Right hindlimb (tissue), 1 donor: ENCODE measurements at places on chromosomes 11 and 22.

DNA sequence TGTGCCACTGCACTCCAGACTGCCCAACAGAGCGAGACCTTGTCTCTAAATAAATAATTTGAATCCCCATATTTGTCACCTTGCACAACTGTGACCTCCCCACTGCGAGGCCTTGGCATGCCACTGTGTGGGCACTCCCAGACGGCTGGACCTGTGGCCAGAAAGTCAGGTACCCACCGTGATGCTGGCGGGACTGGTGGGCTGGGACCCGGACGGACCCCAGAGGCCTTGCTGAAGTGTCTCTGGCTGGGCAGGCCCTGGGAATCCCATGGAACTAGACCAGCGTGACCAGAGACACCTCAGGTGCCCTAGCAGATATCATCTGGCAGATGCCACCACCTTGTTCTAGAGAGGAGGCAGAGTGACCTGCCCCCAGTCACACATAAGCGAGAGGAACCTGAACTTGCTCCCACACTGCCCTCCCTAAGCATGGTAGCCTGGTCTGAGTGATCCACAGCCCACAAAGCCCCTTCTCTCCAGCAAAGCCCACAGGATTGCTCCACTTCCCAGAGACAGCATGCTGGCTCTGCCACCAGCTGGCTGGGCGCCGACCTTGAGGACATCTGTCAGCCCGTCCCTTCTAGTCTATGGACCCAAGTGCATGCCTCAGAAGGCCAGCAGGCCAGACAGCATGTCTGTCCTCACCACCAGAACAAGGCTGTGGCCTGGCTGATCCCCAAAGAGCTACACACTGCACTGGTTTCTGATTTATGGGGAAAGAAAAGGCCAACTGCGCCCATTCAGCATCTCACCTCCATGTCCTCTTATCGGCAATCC lies 9.5 kb downstream of the MACROD1 start:
- DNase-seq, result no peak

DNA sequence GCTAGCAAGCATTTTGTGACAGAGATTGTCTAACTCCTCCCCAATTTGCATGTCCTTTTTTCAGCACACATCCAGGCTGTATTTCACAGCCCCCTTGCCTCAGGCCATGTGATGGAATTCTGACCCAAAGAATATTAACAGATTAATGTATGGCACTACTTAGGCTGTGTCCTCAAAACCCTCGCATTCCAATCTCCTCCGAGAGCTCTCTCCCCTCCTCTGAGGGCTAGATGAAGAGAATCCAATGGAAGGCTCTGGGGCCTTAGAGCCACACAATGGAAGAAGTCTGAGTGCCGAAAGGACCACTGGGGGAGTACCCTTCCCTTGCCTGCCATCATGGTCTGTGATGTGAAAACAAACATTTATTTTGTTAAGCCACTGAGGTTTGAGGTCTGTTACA lies 13.7 kb upstream of the NNMT start:
- no peak for DNase-seq

GRCh38 chr11:75233754-75234172 lies 6.8 kb upstream of the TPBGL start:
- DNase-seq, result no peak

DNA sequence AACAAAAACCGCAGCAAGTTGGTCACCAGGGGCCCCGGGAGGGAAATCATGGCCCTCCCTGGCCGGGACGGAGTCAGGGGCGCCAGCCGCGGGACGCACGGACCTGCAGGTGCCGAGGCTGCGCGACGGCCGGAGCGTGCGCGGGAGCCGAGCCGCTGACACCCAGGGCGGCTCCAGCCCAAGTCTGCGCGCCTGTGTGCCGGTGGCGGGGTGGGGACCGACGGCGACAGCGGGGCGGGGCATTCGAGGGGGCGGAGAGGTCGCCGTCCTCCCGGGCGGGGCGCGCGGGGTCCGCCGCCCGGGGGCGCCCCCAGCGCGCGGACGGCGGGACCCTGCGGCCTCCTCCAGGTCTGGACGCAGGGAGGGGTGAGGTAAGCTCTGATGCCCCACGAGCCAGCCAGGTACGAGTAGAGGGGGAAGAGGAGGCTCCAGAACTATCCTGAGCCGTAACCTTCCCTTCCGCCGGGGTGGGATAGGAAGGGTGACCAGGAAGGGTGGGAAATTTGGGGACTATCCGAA lies at the start of gene ESAM:
Gene ESAM (minus strand): TSS at position 186 of the 519 bp plus-strand sequence. CDS start 136 bp downstream, at position 50.
- no peak for DNase-seq

GRCh38 chr22:35409783-35410662 lies 10.1 kb downstream of the MCM5 start:
- no peak for DNase-seq

DNA sequence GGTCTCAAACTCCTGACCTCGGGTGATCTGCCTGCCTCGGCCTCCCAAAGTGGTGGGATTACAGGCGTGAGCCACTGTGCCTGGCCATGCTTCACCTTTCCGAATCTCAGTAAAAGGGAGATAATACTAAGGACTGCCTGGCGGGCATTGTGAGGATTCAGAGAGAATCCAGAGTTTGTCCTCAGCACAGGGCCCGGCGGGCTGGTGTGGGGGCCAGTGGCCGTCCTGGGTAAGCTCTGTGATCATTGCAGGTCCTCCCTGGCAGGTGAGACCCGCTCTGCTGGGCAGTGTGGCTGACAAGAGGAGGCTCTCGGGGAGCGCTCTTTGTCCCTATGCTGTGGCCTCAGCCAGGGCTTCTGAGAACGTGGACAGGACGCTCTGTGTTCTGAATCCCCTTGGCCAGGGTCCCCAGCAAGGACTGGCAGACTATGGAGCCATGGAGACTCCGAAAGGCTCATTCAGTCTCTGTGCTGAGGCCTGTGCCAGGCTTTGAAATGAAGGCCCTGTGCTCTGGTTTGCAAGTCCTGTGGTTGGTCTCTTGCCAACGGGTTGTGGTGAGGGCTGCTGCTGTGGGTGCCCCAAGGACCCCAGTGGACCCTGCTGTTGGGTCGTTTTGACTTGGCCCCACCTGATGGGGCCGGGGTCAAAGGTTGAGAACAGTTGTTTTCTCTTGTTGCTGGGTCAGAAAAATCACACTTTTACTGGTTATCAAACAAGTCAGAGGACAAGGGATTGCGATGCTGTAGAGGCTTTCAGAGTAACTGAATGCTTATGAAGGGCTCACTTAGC lies 2.1 kb downstream of the TPCN2 start:
- no peak for DNase-seq

GRCh38 chr22:22215659-22216449 lies 28.7 kb upstream of the VPREB1 start:
- no peak for DNase-seq
